ENCODE measurements at places on chromosomes 13 and 19.

DNA sequence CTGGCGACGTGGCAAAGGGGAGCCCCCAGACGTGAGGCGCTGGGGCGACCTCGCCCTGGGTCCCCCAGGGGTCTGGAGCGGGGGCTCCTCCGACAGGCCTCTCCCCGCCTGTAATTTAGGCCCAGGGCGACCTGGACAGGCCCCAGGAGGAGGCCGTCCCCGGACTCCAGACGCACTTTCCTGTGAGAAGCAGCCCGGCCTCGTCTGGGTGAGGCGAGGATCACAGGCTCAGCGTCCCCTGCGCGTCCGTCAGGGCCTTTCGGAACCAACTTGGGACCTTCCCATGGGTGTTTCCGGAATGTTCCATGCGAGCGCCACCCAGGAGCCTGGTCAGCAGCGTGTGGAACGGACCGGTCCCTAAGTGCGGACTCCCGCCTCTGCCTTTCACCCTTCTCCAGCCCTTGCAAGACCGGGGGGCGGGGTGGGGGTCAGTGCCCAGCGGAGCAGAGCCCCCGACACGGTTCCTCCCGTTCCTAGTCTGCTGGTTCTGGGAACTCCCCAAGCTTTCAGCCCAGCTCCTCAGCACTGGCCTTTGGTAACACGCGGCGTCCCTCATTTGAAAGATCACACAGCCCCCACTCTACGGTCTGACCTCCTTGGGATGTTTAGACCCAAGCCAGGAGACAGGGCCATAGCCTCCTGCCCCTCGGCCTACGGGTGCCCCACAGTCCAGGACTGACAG is 1.1 kb upstream of the GRTP1 start:
- DNase-seq: no peak

GRCh38 chr13:50757008-50757407 is 86.5 kb downstream of the DLEU7 start:
- no peak for DNase-seq

DNA sequence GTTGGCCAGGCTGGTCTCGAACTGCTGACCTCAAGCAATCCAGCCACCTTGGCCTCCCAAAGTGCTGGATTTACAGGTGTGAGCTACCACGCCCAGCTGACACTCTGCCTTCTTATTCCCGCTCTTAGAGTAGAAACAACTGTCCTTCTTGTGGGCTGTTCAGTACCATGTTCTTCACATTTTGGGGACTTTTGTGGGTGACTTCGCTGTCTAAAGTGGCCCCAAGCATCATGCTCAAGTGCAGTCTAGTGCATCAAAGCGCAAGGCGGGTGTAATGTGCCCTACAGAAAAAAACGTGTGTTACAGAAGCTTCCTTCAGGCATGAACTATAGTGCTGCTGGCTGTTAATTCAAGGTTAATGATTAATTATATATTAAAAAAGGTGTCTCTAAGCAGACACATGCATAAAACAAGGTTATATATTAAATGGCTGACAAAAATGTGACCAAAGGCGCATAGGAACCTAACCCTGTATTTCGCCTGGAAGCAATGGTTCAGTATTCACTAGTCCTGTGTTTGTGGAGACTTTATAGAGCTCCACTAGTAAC is 38.3 kb downstream of the ABCC4 start:
- no peak for DNase-seq

DNA sequence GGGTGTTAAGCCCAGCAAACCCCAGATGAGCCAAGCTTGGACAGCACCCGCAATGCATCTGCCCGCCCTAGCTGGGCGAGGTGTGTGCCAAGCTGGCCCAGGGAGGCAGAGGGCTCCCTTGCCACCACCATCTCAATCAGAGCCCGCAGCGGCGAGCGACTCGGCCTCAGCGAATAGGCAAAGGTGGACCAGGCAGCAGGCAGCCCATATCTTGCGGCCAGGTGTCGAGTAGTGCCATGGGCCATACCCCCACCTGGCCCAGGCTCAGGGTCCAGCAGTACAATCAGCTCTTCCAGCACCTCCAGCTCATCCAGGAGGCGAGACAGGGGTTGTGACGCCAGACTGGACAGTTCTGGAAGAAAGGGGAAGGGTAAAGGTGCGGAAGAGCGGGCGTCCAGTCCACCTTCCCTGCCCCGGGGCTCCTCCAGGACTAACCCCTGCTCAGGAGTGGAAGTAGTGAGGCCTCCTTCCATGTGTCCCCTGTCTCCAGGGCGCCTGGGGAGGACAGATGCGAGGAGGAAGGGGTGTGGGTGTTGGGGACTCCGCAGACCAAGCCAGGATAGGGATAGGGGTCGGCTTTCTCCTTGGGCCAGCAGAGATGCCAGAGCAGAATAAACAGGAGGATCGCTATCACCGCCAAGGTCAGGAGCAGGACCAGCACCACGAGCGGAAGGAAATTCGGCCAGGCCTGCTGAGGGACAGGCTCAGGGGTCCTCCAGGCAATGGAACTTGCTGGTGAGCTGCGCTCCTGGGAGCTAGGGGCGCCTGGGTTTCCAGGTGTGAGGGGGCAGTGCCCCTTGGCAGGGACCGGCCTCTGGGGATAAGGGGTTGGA is 2.8 kb downstream of the IGFLR1 start:
- no peak for DNase-seq

- no peak for DNase-seq
Observed at GRCh38 chr19:42267644-42268141, 1.4 kb upstream of the CIC start.

- DNase-seq: no peak
Observed at GRCh38 chr19:10421240-10422045, 1.1 kb downstream of the PDE4A start.

GRCh38 chr13:58884353-58885209 is 1253.0 kb downstream of the PCDH17 start:
- no peak for DNase-seq

DNA sequence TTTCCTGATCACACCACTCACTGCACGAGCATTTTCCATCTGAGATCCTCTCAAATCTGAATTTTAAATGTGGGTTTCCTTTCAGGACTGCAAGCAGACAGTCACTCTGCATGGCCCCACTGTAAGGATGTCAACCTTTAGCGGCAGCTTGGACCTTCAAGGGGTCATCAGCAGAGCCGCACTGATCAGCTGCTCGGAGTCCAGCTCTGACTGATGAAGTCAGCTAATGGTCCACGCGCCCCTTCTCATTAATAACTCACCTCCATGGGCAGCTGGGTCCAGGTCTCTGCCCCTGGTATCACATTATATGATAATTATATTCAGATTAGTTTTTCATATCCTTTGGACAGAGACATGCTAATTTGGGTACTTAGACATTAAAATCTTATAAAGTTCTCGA is 36.1 kb upstream of the PDCD5 start:
- DNase-seq: no peak

DNA sequence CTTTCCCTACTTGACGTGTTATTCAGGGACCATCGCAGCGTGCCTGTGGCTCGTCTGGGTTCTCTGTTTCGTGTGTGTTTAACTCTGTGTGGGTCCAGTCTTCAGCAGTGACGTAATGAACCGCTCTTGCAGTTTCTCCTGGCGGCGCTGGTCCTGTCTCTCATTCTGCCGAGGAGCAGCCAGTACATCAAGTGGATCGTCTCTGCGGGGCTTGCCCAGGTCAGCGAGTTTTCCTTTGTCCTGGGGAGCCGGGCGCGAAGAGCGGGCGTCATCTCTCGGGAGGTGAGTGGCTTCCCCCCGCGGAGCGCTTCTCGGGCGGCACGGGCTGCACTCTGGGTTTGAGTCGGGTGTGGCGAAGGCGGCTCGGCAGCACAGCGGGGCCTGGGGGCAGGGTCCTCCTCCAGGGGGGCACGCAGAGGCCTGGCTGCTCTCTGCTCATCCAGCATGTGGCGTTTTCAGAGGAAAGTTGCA is 36.3 kb upstream of the TFDP1 start:
- DNase-seq: no peak
